Stimulated activated CD4-positive, alpha-beta T cell treated with anti-CD3 and anti-CD28 coated beads, TNF-alpha, amount 100 ng/mL, for 4 hours (primary cell): ENCODE measurements at places on chromosomes 16 and 17.
A peak's percentile ranks its signal among the peaks of the same experiment; 100 is the strongest.

DNA sequence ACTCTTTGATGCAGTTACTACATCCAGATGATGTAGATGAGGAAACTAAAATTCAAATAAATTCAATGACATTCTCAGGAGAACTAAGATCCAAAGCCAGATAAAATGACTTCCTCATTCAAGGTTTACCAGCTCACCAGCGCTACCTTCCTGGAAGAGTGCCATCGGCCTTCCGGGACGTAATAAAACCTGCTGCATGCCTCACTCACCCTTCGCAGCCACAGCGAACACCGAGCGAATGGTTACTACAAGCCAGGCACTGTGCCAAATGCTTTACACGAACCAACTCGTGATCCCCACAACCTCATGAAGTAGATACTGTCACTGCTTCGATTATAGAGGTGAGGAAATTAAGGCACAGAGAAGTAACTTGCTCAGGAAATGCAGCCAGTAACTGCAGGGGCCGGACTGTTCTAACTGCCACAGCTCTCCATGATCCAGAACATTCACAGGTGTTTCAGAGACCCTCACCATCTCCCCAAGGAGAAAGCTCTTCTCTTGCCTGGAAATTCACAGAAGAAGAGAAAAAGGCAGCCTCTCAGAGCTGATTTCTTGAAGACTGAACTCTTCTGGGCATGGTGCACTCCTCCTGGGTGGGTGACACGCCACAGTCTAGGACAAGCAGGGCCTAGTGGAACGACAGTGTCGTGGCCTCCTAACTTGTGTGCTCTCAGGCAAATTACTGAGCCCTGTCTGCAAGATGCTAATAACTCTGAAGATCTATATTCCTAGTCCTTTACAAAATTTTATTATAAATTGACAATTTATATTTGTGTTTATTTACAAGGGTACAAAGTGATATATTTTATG is 46.8 kb downstream of the HIC1 start:
- DNase-seq = no peak

GRCh38 chr17:66326476-66327047 is 24.1 kb downstream of the PRKCA start:
- no peak for DNase-seq

- no peak for DNase-seq
Measured at GRCh38 chr16:24116989-24117388, 139.1 kb upstream of the CACNG3 start.

DNA sequence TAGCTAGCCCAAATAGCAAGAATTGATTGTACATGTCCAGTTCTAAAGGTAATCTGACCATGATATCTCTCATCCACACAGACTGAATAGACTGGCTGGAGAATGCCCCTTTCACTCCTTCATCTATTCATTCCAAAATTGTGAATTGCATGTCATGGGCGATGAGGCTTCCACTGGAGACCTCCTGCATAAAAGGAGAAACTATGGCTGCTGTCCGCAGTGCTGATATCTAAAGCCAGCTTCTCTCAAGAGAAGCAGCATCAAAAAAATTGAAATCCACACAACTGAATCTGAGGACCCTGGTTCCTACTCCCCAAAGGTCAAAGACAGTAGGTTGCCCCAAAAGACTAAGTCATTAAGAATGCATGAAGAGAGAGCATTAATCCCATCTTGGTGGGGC is 7.9 kb upstream of the SCNN1G start:
- DNase-seq = no peak

DNA sequence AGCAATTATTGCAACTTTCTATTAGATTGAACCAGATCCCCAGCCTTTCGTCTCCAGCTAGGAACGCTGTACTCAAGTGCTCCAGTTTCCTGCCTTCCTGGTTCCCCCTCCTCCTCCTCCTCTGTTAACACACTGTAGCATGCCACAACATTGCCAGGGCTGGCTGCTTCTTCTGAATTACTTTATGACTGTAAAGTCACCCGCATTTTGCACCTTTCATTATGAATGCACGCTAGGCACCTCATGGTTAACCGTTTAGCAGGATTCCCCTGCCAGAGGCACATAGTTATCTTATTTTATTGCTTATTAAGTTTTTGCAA is 4.5 kb downstream of the ZNF423 start:
- no peak for DNase-seq

DNA sequence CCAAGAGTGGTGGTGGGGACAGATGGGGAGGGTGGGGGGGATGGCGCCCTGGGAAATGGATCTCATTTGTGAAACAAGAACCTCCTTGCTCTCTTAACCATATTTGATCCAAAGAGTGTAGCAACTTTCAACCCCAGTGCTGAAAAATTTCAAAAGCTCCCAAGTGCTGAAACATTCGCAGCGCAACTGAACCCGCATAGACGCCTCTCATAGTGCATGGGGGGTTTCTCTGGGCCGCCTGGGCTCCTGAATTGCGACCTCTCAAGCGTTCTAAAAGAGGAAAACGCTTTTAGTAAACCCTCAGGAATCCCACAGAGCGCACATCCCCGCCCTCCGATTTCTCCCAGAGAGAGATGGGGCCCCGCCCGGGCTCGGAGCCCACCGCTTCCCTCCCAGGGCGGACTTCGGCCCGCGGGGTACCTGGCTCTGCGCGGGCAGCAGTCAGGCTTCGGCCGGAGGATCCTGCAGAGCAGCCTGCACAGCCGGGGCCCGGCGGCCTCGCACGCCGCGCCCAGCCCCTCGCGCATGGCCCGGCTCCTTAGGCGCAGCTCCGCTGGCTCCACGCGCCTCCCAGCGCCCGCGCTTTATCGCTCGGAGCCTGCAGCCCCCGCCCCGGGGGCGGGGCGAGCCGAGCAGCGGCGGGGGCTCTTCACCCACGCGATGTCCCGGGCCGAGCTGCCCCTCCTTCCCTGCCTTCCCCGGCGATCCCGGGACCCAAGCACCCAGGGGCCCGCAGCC is 7.0 kb downstream of the NOS2 start:
- no peak for DNase-seq

GRCh38 chr17:5598457-5598856 is 14.1 kb upstream of the NLRP1 start:
- DNase-seq = no peak

- DNase-seq = peak; percentile 71
Measured at GRCh38 chr16:21708533-21709115, 44.9 kb downstream of the OTOA start.

DNA sequence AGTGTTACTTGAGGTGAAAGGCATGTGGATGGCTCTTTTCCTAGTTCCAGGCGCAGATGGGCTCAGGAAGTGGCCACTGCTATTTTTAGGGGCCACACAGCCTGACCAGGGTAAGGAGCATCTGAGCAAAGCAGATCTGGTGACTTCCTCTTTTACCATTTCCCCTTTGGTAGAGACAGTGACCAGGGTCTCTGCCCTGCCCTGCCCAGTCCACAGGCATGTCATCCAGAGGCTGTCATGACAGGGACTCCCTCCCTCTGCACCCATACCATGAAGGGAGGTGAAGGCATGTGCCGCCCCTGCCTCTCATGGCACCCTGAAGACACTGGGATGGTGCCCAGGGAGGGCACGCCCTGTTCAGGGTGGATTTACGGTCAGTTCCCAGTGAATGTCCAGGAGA is 2.2 kb downstream of the PLA2G15 start:
- DNase-seq = no peak

- peak; percentile 69 for DNase-seq
Measured at GRCh38 chr16:88743693-88744576, 37.6 kb downstream of the CTU2 start.

- no peak for DNase-seq
Measured at GRCh38 chr17:81221842-81222619, 734 bp downstream of the CEP131 start.
